Sigmoid colon (tissue), 7 donors: ENCODE measurements at places on chromosomes 3 and 15. TPM values are rescaled to one million over a fixed set of nuclear protein-coding genes. Genes with fewer than 3 reads are reported as not detected.

DNA sequence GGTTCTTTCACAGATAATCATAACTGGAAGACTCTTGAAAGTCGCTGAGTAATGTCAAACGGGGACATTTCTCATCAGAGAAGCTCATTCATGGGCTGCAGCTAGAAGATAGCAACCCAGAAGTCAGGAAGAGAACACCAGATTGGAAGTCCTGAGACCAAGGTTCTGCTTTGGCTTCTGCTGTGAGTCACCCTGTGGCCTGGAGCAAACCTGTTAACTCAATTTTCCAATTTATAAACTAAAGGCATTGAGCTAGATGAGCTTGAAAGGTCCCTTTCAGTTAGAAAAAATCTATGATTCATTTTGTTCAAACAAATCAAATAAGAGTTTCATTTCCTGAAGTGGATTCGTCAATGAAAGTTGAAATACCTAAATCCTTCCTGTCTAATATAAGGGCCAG lies 402.2 kb downstream of the EPHB1 start:
- no peak for DNase-seq

Gene CLEC3B
- polyA plus RNA-seq, result 35.3 TPM

Gene FRG2C
- not detected for polyA plus RNA-seq

- peak; percentile 65 for DNase-seq
Observed at GRCh38 chr3:170907637-170908234, 701 bp downstream of the EIF5A2 start.

Gene PLOD2
- 36.7 TPM for polyA plus RNA-seq

- no peak for DNase-seq
Observed at GRCh38 chr3:113654851-113655250, 41.6 kb downstream of the USF3 start.

Gene MESP2
- 1.8 TPM for polyA plus RNA-seq

Gene EIF4E3
- polyA plus RNA-seq, result 31.2 TPM

- no peak for DNase-seq
Observed at GRCh38 chr15:94704421-94704820, 473.1 kb downstream of the MCTP2 start.

DNA sequence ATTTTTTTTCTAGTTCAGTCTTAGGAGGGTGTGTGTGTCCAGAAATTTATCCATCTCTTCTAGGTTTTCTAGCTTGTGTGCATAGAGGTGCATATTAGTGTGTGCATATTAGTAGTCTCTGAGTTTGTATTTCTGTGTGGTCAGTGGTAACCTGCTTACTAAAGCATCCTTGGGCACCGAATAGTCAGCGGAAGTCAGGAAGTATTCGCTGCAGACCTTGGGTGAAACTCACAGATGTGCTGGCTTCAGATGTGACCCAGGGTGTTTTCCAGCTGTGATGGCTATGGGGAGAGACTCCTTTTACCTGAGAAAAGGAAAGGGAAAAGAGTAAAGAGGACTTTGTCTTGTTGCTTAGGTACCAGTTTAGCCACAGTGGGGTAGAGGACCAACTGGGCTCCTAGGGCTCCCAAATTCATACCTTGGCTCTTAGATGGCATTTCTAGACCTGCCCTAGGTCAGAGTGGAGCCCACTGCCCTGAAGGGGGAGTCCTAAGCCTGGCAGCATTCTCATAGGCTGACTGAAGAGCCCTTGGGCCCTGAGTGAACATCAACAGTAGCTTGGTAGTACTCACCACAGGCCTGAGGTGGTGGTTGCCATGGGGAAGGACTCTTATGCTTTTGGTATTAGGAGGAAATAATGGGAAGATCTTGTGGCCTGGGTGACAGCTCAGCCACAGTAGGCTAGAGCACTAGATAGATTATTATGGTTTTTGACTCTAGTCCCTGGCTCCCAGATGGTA lies 286.0 kb upstream of the ZPLD1 start:
- DNase-seq, result no peak

GRCh38 chr15:52715411-52715810 lies 36.2 kb upstream of the ATOSA start:
- DNase-seq, result no peak
